ENCODE measurements at places on chromosomes 13 and 19.
A peak's percentile ranks its signal among the peaks of the same experiment; 100 is the strongest.

DNA sequence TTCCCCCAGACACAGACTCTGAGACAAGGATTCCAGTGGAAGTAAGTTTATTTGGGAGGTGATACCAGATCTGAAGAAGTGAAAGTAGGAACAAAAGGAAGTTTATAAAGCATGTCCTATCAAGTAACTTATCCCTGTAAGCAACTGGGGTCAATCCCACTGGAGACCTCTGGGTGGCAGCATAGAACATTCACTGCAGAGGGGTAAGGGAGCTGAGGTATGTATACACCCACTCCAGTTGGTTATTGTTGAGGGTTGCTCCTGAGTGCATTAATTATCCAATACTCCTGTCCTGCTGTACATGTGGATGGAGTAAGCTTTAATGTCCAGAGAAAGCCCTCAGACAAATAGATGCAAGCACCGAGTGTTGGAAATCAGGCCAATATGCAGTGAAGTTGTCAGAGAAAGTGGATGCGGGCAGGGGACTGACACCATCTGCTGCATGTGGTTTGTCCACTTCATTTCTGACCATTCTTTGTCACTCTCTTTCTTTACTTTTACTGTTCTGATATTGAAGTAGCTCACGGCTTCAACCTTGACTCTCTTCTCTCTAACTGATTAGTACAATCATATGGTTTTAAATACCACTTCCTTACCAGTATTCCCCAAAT, 46.7 kb downstream of the NOTCH3 start:
- no peak for DNase-seq

GRCh38 chr19:50328224-50328872, 829 bp downstream of the KCNC3 start:
- DNase-seq = peak; percentile 26

DNA sequence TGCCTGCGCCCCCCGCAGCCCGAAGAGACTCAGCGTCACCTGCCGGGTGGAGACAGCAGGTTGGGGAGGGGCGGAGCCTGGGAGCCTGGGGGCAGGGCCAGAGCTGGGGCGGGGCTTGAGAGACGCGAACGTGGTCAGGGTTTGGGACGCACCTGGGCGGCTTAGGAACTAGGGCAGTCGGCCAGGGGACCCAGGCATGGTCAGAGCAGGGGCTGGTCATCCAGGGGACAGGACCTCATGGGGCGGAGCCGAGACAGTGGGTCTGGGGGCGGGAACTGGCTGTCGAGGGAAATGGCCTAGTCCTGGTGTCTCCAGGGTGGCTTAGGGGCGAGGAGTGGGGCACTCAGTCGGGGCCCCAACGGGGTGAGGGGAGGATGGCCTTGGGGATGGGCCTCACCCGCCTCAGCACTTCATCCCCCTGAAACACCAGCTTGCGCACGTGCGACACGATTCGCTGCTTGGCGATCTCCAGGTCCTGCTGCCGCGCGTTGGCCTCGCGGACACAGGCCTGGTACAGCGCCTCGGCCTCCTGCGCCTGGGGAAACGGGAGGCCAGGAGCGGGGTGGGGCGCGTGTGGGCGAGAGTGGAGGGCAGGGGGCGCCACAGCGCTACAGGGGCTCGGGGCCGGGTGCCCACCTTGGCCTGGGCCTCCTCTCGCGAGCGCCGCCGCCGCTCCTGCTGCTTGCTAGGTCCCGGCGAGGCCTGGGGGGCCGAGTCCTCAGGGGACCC, 5.8 kb downstream of the GMIP start:
- no peak for DNase-seq

DNA sequence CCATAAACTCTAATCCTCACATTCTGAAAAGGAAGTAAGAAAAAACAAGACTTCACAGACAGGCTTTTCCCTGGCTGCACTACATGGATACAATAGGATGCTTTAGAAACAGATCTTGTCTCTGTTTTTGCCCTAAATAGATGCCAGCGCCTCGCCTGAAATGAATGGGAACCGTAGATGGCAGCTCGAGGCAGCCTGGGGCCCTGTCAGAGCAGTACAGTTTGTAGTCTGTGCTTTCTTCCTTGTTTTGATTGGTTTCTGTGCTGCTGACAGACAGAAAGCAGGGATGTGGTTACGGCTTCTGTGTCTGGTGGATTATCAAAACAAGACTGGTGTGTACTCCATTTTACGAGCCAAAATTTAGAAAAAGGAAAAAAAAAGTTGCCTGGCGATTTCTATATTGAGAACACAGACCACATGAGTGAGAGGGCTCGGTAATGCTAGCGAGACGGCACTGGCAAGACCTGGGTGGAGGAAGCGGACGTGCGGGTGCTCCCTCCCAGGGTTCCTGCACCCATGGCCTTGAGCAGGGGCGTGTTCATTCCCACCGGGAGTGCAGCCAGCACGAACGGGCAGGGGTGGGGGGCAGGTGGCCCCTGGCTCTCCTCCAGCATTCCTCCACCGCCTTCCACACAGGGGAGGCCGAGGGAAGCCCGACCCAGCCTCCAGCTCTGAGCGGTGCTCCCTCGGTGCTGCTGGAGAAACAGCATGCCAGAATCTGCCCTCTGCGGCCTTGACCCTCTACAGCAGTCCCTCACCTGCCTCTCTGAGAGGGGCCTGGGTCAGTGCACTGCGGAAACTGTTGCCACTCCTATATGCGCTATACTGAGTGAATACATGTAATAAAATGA, 37.6 kb upstream of the C1QTNF9 start:
- peak; percentile 79 for DNase-seq

DNA sequence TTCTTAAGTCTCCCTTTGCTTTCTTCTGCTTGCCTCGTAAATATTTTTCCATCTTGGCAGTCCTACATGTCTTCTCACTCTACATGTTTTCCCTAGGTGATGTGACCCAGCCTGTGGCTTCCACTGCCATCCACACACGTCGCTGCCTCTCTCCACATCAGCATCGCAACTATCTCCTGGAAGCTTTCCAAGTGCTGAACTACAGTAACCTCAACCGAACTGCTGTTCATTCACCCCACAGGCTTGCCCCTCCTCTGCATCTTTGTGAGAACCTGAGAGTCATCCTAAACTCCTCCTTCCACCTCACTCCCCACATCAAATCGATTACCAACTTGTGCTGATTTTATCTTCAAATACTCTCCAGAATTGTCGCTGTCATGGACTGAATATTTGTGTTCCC, 41.2 kb upstream of the USPL1 start:
- peak; percentile 30 for DNase-seq

DNA sequence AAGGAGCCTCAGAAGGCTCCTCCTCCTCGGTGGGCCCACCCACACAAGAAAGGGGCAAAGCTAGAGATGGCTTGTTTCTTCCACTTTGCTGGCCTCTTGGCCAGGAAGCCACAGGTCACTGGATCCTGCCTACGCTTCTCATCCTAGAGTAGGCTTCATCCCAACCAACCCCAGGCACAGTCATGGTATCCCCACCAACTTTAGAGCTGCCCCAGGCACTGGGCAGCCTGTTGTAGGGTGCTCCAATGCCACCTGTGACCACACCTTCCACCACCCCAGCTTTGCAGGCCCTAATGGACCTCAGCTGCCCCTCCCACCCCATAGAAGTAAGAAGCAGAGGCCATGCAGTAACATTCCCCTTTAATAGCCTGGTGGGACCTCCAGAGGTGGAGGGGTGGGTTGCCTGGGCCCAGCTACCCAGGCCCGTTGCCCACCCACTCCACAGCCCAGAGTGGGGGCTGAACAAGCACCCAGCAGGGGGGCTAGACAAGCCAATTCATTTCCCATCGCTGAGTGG, 522 bp upstream of the CHMP2A start:
- DNase-seq = no peak

- DNase-seq = no peak
Measured at GRCh38 chr13:95636853-95637252, 7.7 kb downstream of the DZIP1 start.

DNA sequence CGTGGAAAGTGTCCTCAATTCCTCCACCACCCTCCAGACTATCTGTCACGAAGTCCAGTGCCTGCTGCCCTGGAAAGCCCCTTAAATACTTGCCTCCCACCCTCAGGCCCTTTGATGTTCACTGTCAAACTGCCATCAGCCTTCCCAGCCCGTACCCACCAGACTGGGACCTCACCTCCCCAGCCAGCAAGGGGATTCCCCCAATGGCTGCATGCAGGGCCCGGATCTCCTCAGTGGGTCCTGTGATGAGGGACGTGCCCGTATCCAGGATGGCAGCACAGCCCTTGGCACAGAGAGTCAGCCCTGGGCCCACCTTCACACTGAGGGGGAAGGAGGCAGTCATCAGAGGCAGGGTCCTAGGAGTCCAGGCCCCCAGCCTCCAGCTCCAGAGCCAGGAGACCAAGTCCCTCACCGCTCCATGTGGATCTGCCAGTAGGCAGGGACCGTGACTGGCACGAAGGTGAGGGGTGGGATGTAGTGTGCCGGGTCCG, 6.1 kb downstream of the NAPSA start:
- DNase-seq = no peak

GRCh38 chr19:48216933-48217332, 38.8 kb downstream of the CARD8 start:
- DNase-seq = no peak

GRCh38 chr19:56508290-56508778, 679 bp downstream of the ZNF471 start:
- no peak for DNase-seq

- no peak for DNase-seq
Measured at GRCh38 chr13:20778311-20778710, 4.5 kb upstream of the EEF1AKMT1 start.

DNA sequence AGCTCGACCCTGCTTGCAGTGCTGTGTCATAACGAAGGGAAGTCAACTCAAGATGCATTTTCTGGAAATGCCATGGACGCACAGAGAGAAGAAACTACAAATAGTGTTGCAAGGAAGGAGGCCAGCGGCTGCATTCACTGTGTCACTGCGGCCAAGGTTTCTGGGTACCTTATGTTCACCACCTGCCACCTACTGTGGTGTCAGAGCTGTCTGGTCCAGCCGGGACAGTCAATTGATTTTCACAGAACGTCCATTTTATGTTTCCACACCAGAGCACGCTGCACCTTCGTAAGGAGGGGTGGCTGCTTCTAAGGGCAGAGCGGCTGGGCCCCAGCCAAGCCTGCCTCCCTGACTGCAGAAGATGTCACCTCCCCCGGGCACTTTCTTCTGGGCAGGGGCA, 17.7 kb downstream of the TSHZ3 start:
- no peak for DNase-seq

- no peak for DNase-seq
Measured at GRCh38 chr13:109422161-109422560, 364.2 kb downstream of the IRS2 start.

- DNase-seq = no peak
Measured at GRCh38 chr13:95471960-95472359, 80.6 kb upstream of the CLDN10 start.

GRCh38 chr19:17048885-17049453, 22.4 kb upstream of the CPAMD8 start:
- DNase-seq = no peak

GRCh38 chr13:77477299-77477848, 58.1 kb upstream of the SCEL start:
- DNase-seq = no peak

GRCh38 chr13:30194906-30195305, 112.4 kb downstream of the KATNAL1 start:
- DNase-seq = no peak

DNA sequence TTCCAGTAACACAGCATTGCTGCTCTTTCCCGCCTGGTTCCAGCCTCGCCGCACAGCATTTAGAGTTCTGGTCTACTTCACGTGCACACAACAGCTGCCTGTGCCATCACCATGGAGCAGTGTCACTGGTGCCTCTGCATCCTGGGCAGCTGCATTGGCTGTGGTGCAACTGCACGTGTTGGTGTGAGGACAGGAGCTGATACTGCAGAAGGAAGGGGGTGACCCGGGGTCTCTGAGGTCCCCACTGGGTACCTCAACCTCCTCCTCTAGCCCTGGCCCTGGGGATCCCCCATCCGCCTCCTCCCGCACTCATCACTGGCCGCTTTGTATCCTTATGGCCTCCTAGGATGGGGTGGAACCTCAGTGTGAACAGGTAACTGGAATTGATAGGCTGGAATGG, 112.5 kb downstream of the SOX1 start:
- no peak for DNase-seq

DNA sequence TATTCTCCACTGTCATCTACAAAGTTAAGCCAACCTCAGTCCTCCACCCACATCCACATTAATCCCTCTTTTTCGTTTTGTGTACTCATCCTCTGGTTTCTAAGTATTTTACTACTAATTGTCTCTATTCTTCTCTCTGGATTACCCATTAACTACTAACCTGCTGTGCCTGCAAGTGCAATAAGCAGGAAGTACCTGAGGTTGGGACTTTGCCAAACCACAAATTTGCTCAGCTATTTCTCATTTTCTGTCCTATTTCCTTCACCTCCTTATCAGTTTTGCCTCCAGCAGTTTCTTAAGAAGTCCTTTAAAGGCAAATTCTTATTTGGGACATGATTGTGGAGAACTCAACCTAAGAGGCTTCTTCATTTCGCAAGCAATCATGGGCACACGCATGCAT, 1708.9 kb downstream of the SLITRK5 start:
- no peak for DNase-seq

- DNase-seq = no peak
Measured at GRCh38 chr13:41550276-41550675, 92.9 kb downstream of the RGCC start.

DNA sequence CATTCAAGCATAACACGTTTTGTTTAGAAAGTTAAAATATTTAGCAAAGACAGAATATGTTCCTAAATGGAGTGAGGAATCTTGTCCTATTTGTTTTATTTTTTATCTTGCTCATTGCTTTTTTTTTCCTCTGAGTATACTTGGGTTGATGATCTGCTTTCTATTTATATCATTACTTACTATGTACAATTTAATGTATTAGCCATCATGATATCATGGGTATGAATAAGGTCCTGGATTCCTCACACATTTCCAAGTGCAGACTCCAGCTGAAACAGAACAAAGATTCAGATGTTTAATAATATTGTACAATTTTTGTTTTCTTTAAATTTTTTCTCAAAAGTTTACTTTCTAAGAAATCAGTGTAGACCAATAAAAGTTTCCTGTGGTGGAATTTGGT, 388.2 kb downstream of the GPC6 start:
- no peak for DNase-seq

GRCh38 chr19:53662209-53662608, 30.4 kb downstream of the DPRX start:
- DNase-seq = no peak

- DNase-seq = no peak
Measured at GRCh38 chr19:18147396-18147795, 5.6 kb upstream of the PIK3R2 start.

DNA sequence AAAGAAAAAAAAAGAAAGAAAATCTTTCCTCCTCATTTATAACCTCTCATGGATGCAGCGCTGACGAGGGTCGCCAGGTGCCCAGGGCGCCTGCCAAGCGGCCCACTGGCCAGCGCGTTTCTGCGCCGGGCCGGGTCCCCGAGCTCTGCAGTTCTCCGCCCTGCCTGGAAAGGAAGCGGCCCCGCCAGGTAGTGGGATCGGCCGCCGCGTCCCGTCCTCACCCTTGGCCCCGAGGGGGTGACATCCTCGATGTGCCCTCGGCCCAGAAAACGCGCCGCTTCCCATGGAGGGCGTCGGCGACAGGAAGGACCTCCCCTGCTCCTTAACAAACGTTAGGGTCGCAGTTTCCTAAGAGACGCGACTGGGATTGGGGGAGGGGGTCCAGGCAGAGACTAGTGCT, 56.9 kb downstream of the ZNF726 start:
- peak; percentile 3 for DNase-seq

- no peak for DNase-seq
Measured at GRCh38 chr19:51090471-51090870, 7.8 kb upstream of the KLK14 start.
